ENCODE measurements at places on chromosomes 12 and 14.

- DNase-seq, result no peak
These were observed 266.9 kb downstream of the CCDC91 start for GRCh38 chr12:28456934-28457710.

DNA sequence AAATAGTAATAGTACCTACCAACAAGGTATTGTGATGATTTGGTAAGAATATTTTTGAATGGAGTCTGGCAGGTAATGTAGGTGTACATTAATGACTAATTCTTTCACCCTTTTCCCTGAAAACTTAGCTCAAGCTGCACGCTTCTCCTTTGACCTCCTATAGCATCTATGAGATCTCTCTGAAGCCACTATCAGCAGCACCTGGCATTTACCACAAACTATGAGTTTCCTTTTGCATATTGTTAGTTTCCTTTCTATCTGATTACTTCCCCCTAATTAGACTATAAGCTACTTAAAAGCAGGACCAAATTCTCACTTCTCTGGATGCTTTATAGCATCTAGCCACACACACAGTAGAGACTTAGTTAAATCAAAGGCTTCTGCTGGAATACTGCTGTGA lies 48.1 kb downstream of the SLC8A3 start:
- no peak for DNase-seq

GRCh38 chr14:29475641-29476040 lies 452.0 kb downstream of the PRKD1 start:
- DNase-seq, result no peak

- no peak for DNase-seq
These were observed 4.6 kb upstream of the CYP46A1 start for GRCh38 chr14:99679543-99679942.

DNA sequence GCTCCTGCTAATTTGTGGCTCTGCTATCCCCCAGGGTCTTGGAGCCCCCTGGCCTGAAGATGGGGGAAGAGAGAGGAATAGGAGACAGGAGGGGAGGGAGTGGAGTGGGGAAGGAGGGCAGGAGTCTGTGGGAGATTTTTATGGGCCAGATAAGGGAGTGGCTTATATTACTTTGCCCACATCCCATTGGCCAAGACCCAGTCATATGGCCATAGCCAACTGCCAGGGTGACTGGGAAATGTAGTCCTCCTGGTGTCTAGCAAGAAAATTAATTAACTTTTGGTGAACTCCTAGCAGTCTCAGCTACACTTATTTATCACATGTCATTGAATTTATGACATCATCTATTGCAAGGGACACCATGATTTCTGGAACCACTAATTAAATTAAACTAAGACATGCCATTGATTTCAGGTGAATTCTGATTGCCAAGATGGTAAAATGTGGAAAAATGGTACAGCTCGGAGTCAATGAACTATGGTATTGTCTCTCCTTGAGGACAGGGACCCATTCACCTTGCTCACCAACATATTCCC lies 50.3 kb downstream of the ESRRB start:
- DNase-seq, result no peak

GRCh38 chr14:101234999-101235334 lies 326.3 kb upstream of the DIO3 start:
- DNase-seq, result no peak

DNA sequence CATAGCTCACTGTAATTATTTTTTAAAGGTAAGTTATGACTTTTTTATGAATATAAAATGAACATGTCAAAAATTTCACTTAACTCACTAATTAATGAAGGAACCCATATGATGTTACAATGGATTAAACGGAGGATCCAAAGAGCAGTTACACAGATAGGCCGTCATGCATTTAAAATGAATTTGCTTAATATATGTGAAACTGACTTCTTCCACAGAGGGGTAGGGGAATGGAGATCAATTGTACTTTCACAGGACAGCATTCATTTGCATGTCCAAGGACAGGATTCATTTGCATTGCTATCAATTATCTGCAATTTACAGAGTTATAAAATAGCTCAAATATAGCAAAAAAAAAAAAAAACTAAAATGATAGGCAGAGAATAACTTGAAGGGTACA lies 6.6 kb upstream of the CRY1 start:
- no peak for DNase-seq

- no peak for DNase-seq
These were observed 129.9 kb downstream of the CPNE8 start for GRCh38 chr12:38775457-38775856.

GRCh38 chr12:32828120-32828519 lies 68.5 kb downstream of the PKP2 start:
- no peak for DNase-seq

DNA sequence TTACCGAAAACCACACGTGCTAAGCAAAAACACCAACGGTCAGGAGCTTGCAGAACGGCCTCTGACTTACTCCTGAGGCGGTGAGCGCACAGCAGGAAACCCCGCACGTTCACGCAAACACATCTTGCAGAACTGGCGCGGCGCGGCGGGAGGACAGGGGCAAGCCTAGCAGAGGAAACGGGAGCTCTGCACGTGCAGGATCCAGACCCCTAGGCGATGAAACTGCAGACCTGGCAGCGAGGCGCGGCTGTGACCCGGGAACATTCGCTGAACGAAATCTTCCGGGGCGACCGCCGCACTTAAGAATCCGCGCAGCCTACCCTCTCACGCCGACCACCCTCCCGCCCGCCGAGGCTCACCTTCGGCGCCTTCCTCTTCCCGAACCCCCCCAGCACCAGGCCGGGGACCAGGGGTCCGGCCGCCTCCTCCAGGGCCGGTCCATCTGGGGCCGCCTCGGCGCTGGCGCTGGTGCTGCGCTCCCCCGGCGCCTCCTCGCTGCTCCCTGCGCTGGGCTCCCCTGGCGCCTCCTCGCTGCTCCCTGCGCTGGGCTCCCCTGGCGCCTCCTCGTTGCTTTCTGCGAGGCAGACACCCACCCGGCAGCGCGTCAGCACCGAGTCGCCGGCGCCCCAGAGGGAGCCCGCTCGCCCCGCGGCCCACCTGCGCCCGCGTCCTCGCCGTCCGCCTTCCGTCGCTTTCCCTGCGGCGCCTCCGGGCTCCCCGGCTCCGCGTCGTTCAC lies 615 bp downstream of the DDX51 start:
- DNase-seq, result peak; percentile 35

GRCh38 chr14:67269298-67270060 lies 28.2 kb downstream of the PALS1 start:
- DNase-seq, result peak; percentile 47

DNA sequence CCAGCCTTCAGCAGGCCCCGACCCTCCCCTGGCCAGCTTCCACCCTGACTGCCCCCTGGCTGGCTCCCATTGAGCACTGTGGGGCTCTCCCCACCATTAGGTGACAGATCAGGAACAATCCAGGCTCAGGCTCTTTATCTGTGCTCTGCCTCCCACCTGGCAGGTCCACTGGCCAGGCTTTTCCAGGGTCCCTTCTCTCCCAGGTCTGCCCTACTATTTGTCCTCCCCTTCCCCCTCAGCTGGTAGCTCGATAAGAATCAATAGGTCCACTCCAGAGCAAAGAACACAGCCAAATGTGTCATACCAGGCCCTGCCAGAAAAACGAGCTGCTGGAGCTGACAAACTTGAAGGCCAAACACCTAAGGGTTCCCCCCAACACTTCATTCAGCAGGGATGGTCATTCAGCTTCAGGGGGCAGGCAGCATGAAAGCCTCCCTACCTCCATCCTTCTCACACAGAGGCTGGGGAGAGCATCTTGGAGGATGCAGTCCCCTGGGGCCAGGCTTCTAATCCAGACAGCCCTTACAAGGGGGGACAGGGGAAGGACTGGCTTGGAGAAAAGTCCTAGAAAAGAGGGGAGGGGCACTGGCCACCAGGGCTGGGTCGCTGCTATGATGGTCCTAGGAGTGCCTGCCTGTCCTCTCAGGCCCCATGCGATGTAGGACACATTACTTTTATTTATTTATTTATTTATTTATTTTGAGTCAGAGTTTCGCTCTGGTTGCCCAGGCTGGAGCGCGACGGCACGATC lies 1.9 kb upstream of the KRT18 start:
- DNase-seq, result no peak

GRCh38 chr14:90263748-90264449 lies 7.5 kb downstream of the PSMC1 start:
- DNase-seq, result no peak

DNA sequence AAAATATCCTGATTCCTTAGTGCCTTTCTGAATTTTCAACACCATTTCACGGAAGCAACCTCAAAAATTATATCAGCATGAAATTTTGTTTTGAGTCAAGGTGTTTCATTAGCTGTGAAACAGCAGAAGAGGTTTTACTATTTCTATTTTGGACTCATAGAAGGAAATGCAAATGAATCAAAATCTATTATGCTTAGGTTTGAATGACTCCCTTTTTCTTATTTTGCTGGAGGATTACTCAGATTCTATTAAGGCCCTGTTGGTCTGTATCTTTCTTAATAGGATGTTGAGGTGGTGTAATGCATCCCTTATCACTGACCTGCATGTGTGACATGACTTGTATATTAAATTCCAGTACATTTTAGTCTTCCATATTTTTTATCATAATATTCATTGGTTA lies 165.8 kb downstream of the TMTC2 start:
- no peak for DNase-seq

DNA sequence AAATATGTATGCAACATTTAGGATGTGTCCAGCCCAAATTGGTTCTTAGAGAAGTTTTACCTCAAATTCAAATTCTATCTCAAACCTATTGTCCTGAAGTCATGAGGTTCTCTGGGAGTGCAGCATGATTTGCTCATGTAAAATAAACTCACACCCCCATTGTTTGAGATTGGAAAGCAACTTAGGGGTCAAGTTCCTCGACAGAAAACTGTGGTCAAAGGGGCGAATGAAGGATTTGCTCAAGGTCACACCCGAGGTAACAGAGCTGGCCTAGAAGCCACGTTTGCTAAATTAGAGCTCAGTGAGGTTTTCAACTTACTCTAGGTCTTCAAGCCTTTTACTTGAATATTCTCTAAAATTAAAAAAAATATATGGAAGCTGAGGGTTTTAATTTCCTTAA lies 197.7 kb upstream of the GZMB start:
- no peak for DNase-seq

- DNase-seq, result no peak
These were observed 4.1 kb upstream of the MIA2 start for GRCh38 chr14:39229601-39230110.

DNA sequence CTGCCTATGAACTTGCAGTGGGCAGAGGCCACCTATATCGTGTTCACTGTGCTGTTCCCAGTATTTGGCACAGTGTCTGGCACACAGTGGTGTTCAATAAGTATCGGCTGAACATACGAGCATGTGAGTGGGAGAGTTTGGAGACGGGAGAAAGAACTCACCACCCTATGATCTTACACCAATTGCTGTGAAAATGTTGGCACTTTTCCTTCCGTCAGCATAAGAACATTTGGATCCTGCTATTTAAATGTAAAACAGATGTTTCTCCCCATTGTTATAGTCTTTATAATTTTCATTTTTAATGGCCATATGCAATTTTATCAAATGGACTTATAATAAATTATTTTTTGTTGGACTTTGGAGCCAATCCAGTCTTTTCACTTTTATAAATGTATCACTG lies 144.4 kb downstream of the EFCAB11 start:
- DNase-seq, result peak; percentile 32

DNA sequence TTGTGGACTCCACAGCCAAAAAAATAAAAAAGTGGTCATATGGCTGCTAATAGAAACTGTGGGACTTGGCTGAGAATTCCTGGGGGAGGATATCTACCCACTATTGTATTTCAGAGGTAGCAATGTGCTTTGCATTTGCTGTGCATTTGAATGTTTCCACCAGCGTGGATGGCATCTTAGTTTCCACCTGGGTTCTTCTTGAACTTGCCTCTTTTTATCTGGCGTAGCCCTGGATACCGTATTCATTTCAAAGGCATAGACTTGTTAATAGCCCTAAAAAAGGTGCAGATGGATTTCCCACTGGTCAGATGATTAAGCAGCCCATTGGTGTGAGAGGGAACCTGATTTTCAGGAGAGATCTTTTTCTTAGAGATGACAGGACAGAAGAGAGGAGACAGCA lies 1.9 kb upstream of the MYF5 start:
- no peak for DNase-seq

DNA sequence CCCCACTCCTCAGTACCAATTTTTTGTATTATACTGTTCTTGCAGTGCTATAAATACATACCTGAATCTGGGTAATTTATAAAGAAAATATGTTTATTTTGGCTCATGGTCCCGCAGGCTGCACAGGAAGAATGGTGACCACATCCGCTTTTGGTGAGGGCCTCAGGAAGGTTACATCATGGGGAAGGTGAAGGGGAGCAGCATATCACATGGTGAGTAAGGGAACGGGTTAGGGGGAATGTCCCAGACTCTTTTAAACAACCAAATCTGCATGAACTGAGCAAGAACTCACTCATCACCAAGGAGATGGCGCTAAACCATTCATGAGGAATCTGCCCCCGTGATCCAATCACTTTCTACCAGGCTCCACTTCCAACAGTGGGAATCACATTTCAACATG lies 40.0 kb downstream of the OSBPL8 start:
- no peak for DNase-seq

DNA sequence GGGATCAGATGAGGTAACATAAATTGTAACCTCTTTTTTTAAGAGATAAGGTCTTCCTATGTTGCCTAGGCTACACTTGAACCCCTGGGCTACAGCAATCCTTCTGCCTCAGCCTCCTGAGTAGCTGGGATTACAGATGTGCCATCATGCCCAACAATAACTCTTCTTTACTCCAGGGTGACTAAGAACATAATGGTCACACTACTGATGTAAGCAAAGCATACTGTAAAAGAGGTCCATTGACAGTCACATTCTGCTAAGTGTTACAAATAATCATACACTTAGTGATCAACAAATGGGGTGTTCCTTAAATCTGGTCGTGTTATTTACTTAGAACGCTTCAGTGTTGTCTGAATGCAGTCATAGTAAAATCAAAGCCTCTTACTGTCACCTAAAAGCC lies 68.9 kb downstream of the EPS8 start:
- DNase-seq, result peak; percentile 31

GRCh38 chr12:56107242-56107641 lies 2.9 kb downstream of the PA2G4 start:
- DNase-seq, result no peak

GRCh38 chr14:68088451-68088854 lies 268.9 kb downstream of the RAD51B start:
- DNase-seq, result no peak

DNA sequence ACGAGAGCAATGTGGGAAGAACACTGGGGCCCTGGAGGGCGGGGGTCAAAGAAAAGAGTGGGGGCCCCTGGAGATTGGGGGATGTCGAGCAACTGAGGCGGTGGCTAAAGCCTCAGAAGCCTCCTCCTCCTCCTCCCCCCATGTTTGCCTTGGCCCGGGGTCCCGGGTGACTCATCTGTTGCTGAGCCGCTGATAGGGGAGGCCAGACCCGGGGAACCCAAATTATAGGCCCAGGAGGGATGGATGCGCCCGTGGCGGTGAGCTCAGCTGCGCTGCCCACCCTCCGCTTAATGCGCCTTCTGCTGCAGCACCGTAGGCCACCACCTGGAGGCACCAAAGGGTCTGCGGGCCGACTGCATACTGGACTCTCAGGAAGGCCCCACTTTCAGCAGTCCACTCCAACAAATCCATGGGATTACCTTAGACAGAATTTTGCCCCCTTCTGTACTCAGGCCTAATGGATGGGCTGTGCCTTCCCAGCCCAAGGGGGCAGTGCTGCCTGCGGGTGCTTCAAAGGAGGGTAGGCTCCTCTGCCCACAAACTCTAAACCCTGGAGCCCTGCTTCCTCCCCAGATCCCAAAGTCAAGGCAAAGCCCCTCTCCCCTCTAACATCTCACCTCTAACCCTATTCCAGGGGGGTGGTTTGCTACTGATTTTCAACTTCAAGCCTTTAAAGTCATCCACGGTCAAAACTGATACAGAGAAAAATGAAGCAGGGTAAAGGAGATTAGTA lies 2.6 kb upstream of the WNT10B start:
- peak; percentile 76 for DNase-seq
